ENCODE measurements at places on chromosomes 7 and 10. TPM values are rescaled to one million over a fixed set of nuclear protein-coding genes. Genes with fewer than 3 reads are reported as not detected.

DNA sequence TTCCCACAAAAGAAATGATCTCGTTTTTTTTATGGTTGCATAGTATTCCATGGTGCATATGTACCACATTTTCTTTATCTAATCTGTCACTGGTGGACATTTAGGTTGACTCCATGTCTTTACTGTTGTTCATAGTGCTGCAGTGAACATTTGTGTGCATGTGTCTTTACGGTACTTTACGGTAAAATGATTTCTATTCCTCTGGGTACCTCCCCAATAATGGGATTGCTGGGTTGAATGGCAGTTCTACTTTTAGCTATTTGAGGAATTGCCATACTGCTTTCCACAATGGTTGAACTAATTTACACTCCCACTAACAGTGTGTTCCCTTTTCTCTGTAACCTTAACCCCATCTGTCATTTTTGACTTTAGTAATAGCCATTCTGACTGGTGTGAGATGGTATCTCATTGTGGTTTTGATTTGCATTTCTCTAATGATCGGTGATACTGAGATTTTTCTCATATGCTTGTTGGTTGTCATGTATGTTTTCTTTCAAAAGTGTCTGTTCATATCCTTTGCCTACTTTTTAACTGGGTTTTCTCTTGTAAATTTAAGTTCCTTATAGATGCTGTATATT is 37.2 kb downstream of the MKLN1 start:
- DNase-seq: no peak

GRCh38 chr10:78280604-78281003 is 246.9 kb downstream of the RPS24 start:
- DNase-seq: no peak

DNA sequence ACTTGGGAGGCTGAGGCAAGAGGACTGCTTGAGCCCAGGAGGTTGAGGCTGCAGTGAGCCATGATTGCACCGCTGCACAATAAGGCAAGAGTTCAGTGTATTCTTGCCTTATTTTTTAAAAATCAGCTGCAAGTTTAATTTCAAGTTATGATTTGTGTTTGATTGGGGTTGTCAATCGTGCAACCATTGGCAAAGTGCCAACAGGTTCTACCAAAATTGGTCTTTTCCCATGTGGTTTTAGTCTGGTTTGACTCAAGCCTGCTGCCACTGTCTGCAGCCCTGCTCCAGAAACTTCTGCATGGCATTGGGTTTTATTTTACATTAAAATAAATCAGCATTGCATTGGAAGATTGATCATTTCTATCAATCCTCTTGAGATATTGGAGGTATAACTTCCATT is 72.7 kb downstream of the PTPRE start:
- DNase-seq: no peak

DNA sequence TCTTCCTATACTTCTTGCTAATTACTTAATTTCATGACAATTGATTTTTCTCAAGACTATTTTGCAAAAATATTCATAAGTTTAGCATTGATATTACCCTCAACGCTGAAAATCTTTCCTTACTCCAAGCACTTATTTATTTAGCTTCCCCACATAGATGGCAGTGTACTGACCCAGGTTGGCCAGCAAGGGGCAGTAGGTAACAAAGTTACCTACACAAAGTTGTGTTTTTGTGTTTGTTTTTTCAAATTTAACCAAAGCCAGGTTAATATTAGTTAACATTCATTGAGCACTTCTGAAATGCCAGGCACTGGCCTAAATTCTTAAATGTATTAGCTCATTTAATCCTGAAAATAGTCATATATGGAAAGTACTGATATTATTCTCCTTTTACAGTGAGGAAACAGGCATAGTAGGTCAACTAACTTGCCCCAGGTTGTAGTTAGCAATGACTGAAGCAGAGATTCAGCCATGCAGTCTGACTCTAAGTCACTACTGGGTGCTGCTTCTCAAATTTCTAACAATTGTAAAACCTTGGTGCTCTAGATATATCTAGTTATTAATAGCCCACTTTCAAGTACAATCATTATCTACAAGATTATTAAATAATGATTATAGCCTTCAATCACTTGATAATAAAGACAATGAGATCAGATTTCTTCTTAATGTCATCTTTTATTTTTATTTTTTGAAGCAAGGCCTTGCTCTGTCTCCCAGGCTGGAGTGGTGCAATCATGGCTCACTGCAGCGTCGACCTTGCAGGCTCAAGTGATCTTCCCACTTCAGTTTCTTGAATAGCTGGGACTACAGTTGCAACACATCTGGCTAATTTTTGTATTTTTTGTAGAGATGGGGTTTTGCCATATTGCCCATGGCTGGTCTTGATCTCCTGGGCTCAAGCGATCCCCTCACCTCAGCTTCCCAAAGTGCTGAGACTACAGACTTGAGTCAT is 5.8 kb upstream of the GGCT start:
- DNase-seq: no peak

- no peak for DNase-seq
Measured at GRCh38 chr7:27962273-27962672, 218.3 kb downstream of the JAZF1 start.

DNA sequence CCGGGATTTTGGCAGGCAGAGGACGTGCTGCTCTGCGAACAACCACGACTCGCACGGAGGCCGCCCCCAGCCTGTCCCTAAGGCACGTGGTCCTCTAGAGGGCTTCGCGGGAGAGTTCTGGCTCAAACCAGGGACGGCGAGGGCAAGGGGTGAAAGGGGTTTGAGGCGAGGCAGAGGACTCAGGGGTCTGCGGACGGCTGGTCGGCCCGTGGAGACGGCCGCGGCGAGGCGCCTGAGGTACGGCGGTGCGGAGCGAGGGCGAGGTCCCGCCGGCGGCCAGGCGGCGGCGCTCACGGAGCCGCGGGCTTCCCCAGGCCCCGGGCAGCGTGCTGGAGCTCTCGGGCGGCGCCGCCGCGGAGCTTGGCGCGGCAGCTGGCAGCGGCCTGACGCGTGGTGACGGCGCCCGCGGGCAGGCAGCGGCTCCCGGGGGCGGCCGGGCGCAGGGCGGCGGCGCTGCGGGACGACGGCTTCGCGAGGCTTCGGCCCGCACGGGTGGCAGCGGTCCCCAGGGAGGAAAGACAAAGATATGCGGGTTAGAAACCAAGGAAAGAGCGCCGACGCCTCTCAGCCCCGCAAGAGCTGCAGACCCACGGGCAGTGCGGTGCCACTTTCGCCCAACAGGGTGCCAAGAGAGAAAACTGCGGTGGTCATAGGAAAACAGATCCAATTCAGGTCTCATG is 44.8 kb downstream of the ZNF800 start:
- peak; percentile 60 for DNase-seq

DNA sequence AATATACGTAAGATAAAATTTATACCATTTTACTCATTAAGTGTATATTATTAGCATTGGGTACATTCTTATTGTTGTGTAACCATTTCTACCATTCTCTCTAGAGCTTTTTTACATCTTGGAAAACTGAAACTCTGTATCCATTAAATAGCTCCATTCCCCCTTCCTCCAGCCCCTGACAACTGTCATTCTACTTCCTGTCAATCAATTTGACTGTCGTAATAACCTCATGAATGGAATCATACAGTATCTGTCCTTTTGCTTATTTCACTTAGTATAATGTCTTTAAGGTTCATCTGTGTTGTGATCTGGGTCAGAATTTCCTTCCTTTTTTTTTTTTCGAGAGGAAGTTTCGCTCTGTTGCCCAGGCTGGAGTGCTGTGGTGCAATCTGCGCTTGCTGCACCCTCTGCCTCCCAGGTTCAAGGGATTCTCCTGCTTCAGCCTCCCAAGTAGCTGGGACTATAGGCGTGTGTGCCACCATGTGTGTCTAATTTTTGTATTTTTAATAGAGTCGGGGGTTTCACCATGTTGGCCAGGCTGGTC is 15.6 kb downstream of the ZRANB1 start:
- no peak for DNase-seq

DNA sequence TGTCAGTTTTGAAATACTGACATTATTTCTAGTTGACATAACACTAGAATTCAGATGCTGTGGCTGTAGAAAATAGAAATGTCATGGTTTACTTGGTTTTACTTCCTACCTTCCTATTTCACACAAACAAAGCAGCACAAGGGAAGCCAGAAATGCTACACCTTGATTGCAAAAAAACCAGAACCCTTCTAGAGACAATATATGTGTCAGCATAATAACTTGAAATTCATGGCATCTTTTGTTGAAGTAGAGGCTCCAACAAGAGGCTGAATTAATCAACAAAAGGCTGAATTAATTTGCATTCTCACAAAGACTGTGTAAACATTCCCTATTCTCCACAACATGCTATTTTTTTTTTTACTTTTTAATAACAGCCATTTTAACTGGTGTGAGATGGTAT is 25.2 kb downstream of the ZNF117 start:
- DNase-seq: no peak

GRCh38 chr10:74924251-74924963 is 98.0 kb downstream of the KAT6B start:
- DNase-seq: no peak

DNA sequence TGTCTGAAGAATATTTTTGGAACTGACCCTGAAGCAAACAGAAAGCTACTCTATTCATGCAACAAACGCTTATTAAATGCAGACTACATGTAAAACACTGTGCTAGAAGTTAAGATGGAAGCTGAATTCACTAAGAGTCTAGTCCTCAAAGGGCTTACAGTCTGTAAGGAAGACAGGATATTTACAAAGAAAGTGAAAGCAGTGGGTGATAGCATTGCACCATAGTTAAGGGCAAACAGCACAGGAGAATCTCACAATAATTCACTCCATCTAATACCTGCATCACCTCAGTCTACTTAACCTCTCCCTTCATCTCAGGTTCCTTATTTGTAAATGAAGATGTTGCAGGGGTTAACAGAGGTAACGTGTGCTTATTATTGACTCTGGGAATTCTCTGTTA is 360.0 kb upstream of the AOAH start:
- no peak for DNase-seq

GRCh38 chr10:34187201-34187600 is 627.9 kb downstream of the PARD3 start:
- DNase-seq: no peak

DNA sequence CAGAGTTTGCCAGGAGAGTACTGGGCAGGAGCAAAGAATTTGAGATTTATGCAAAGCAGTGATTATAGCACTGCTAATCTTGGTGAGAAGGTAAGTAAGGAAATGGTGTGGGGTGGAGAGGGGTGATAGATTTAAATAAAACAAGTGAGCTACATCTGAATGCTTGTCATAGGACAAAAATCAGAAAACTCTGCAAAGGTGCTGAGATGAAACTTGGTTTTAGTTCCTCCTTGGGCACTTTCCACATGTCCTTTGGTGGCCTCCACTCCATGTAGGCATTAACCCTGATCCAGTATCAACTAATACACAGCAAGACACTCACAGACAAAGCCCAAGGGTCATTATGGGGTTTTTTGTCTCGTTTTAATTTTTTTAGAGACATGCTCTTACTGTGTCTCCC is 25.7 kb upstream of the FAM107B start:
- DNase-seq: no peak

- no peak for DNase-seq
Measured at GRCh38 chr10:109988212-109988596, 19.6 kb upstream of the ADD3 start.

- no peak for DNase-seq
Measured at GRCh38 chr10:75962395-75963061, 531.1 kb downstream of the LRMDA start.

DNA sequence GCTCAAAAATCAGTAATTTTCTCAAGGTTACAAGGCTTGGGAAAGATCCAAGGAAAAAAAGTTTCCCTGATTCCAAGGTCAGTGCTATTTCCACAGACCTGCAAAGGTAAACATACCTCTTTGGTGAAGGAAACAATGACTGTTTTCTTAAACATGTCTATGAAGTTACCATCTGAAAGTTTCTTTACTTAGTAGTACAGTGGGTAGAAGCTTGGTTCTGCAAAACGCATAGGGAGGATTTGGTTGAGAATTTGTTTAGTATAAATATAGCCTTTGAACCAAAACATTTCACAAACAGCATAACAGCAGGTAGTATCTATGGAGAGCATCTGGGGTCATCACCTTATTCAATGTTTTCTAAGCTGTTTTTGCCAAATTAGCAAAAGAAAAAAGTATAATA is 169.6 kb downstream of the CCSER2 start:
- DNase-seq: no peak

GRCh38 chr10:43383204-43383971 is 12.0 kb downstream of the FXYD4 start:
- no peak for DNase-seq

DNA sequence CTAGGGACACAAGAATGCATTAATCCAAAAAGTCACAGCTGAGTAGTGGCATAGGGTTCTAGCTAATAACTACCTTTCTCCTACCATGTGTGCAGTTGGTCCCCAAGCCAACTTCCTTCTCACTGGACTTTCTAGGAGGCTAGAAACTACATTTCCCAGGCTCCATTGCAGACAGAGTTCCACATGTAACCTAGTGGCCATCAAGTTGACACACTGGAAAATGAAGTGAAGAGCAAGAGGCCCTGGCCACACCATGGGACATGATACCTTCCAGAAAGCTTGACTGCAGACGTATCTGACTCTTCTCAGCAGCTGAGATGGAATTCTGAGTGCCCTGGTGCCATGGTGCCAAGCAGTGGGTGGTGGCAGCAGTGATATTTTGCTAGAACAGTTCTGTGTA is 49.8 kb upstream of the TMEM273 start:
- no peak for DNase-seq

DNA sequence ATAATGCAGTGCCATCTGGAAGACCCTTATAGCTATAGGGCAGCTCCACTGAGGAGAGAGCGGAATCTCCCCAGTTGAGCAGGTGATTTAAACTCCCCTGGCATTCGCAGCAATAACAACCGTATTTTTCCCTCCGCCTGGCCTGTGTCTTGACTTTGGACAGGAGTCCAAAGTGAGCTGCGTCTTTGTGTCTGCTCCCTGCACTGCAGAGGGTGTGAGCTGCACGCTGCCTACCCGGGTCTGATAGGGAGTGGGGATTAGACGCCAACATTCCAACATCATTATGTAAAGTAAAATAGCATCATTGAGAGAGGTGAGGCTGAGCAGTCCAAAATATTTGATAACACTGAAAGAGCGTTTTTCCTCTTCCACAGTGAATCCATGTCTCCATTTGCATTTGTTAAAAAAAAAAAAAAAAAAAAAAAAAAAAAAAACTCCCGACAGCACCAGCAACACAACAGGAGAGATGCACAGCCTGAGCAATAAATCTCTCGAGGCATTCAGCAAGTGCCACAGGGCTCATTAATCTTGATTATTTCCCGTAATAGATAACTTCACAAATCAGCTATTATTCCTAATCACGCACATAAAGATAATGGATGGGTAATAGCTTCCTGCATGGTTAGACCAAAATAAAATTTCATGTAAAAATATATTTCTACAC is 68.6 kb downstream of the CELF2 start:
- no peak for DNase-seq

Gene C10orf53
- not detected for total RNA-seq

Gene FOXI2
- total RNA-seq: 1.1 TPM

Gene STAG3
- total RNA-seq: 1.9 TPM

Gene CYP26C1
- total RNA-seq: 0.10 TPM

Gene STEAP2
- total RNA-seq: 47.1 TPM

Gene ZNF746
- 17.3 TPM for total RNA-seq

Gene OGDHL
- total RNA-seq: 6.0 TPM

Gene WDFY4
- total RNA-seq: 7.0 TPM
